Right ventricle myocardium inferior (tissue), 1 donor: ENCODE measurements at places on chromosomes 16 and 17. TPM values are rescaled to one million over a fixed set of nuclear protein-coding genes. Genes with fewer than 3 reads are reported as not detected.

The HOXB9 gene
- not detected for total RNA-seq

The TTLL6 gene
- total RNA-seq, result 0.08 TPM

The NOXO1 gene
- total RNA-seq, result 0.22 TPM

The EFNB3 gene
- 0.11 TPM for total RNA-seq

The CPSF4L gene
- not detected for total RNA-seq

The SLC5A2 gene
- not detected for total RNA-seq

The RMI2 gene
- 0.76 TPM for total RNA-seq

The CD300A gene
- 2.4 TPM for total RNA-seq

The MPP3 gene
- total RNA-seq, result 43.0 TPM

The INCA1 gene
- 2.4 TPM for total RNA-seq
